ENCODE measurements at places on chromosomes 7 and 10.

GRCh38 chr7:2782565-2782964 is 61.5 kb downstream of the GNA12 start:
- DNase-seq = no peak

GRCh38 chr7:36387435-36388231 is 2.0 kb upstream of the ANLN start:
- DNase-seq = no peak

GRCh38 chr10:75743291-75743778 is 311.9 kb downstream of the LRMDA start:
- DNase-seq = no peak

GRCh38 chr10:43809211-43809930 is 160.7 kb upstream of the ZNF32 start:
- DNase-seq = no peak

DNA sequence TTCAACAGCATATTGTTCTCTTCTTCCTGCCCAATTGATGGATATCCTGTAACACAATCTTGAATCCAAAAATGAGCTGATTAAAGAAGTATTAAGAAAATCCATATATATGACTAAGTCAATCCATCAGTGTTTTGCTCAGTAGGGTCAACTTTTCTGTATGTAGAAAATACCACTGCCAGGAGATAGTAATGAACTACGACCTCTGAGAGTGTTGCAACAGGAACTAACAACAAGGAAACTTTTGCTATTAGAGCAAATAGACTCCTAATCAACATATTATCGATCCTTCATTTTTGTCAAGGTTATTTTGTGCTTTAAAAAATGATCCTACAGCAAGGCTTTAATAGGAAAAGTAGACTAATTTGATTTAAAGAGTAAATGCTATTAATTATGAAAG is 405.3 kb upstream of the ETV1 start:
- DNase-seq = no peak

DNA sequence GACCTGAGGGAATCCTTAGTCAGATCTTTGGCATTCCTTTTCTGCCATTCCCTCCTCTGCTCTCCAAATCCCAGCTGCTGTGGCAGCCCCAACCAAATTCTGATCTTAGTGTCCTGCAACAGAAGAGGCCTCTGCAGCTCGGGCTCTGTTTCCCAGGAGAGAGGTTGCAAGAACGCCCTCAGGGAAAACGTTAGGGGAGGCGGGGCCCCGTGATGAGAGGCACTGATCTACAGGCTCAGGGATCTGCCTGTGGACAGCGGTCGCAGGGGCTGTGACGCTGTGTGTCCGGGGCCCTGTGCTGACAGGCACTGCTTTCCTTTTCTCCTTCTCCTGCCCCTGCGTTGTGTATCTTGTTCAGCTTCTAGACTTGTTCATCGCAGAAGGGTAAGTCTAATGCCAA is 57.3 kb upstream of the DPYSL4 start:
- no peak for DNase-seq

DNA sequence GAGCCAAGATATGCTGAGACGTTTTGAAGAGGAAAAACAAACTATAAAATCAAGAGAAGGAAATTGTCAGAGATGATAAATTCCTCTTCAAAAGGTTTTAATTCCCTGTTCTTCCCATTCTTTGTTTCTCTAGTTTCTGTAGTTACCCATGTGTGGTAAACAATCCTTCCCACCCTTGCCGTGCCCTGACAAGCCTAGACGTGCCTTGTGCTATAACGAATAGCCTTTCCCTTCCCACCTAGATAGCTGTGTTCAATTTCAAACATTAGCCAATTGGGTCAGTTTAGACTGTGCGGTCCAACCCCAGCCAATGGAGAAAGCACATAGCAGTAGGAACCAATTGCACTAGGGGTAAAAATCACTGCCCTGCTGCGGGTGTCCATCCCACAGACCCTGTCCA is 138.1 kb downstream of the RALA start:
- no peak for DNase-seq

DNA sequence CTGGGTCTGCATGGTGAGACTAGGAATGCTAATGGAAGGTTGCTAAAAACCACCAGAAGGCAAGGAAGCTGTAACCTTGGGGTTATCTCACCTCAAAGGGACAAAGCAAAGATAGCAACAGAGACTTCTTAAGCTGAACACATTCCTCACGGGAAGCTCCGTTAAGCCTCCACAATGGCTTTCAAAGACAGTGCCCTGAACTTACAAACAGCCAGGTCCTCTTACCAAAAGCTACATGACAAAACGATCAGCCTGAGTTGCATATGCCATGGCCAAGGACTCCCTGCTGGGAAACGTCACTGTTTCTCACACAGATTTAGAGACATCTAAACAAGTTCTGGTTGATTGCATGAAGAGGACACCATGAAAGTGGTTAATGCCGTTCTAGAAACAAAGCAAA is 52.7 kb downstream of the HTR5A start:
- no peak for DNase-seq

- no peak for DNase-seq
Observed at GRCh38 chr10:43206391-43207235, 60.3 kb downstream of the RASGEF1A start.

- DNase-seq = no peak
Observed at GRCh38 chr7:80902019-80902418, 16.8 kb downstream of the SEMA3C start.

GRCh38 chr7:132495936-132496335 is 80.3 kb downstream of the PLXNA4 start:
- DNase-seq = no peak

All from gastrocnemius medialis (tissue), 4 donors.